Keratinocyte (primary cell): ENCODE measurements at places on chromosomes 16 and 17. TPM values are rescaled to one million over a fixed set of nuclear protein-coding genes. Genes with fewer than 3 reads are reported as not detected.
A peak's percentile ranks its signal among the peaks of the same experiment; 100 is the strongest.

Gene MT4
- 0.77 to 2.1 TPM in 2 of 3 replicates, not detected in the other for polyA plus RNA-seq

Gene TOX3
- 0.01 TPM in 1 of 3 replicates, not detected in the others for polyA plus RNA-seq

Gene NUPR1
- 23.0 to 156 TPM (median 126 TPM) in 3 replicates for polyA plus RNA-seq

Gene AMFR
- 36.9 to 62.1 TPM (median 38.3 TPM) in 3 replicates for polyA plus RNA-seq

Gene CDH8
- polyA plus RNA-seq = 0.14 to 0.37 TPM (median 0.18 TPM) in 3 replicates

Gene FOXC2
- 0.02 TPM in 1 of 3 replicates, not detected in the others for polyA plus RNA-seq

Gene FBXO39
- 1.9 to 3.3 TPM (median 2.5 TPM) in 3 replicates for polyA plus RNA-seq

GRCh38 chr17:81250286-81251093 is 11.4 kb downstream of the NDUFAF8 start:
- peaks cover 16% of the 10 kb centered on the region for H3K36me3 ChIP-seq
- no peak for DNase-seq
- H3K4me3 ChIP-seq = no peak overlapping the region
- H3K27ac ChIP-seq = no peak overlapping the region
- H3K4me1 ChIP-seq = peaks cover 8% of the 10 kb centered on the region

DNA sequence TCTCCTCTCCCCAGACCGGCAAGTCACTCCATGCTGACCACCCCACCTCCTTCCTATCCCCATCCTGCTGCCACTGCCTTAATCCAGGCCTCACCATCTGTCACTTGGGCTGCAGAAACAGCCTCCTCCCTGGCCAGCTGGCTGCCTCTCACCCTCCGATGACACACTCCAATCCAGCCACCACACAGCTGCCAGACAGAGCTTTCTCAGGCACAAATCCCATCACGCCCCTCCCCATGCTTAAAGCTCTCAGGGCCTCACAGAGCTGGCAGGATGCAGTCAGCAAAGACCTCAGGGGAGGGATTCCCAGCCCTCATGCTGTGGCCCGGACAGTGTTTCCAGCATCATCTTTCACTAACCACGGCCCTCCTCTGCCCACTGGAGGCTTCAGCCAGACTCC is 13.7 kb downstream of the CAMKK1 start:
- DNase-seq = no peak
- H3K27ac ChIP-seq = no peak overlapping the region
- H3K4me1 ChIP-seq = no peaks in the 10 kb centered on the region
- H3K36me3 ChIP-seq = no peaks in the 10 kb centered on the region

DNA sequence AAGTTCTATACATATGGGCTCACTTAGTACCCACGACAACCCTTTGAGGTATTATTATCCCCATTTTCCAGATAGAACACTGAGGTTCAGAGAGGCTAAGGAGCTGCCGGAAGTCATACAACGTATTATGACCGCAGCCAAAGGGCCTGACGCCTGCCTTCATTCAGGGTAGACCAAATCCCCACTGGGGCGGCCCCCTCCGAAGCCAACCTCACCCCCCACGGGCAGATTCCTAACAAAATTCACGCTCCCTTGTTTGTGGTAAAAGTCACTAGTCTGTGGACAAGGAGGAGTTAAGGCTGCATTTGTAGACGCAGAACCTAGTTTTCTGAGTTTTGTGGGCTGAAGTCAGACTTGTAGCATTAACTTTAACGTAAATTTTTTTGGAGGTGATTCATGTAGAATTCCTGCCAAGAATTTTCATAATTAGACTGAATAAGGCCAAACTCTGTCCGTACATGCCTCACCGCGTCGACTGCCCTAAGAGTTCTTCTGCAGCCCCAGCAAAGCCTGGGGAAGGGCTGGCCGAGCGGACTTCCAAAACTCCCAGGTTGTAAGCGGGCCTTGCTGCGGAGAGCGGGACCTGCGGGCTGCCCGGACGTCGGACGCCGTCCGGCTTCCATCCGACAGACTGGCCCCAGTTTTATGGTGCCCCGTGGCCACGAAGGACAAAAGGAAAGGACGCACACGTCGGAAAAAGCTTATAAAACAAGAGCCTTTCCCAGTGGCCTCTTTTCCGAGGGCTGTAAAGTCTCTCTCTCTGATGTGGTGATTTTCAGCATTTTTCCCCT is 75.7 kb downstream of the NXN start:
- peak overlapping the region; percentile 75 for H3K27ac ChIP-seq
- H3K36me3 ChIP-seq = no peaks in the 10 kb centered on the region
- peak; percentile 84 for DNase-seq
- H3K27me3 ChIP-seq = no peaks in the 10 kb centered on the region
- H3K4me3 ChIP-seq = peak overlapping the region; percentile 6

DNA sequence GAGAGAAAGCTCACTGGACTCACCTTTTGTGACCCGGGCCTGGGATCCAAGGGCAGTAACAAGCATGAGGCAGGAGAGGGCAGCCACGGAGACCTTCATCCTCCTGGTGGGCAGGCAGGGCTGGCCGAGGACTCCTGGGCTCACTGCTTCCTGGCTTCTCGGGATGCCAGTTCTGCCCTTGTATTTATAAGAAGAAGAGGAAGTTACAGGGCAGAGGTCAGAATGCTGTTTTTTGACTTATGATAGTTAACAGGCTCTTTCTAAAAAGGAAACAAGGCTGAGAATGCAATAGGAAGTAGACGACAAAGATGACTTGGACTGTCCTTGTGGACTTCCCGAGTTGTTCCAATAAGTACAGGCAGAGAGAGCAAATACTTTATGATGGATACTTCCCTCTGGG is at the start of gene CCL23:
Gene CCL23, minus strand, starts transcription at position 174 of the 400 bp plus-strand sequence. Its CDS starts 75 bp downstream, at position 99.
- DNase-seq = no peak
- no peaks in the 10 kb centered on the region for H3K36me3 ChIP-seq
- no peaks in the 10 kb centered on the region for H3K27me3 ChIP-seq
- no peak within 1 kb of the TSS for H3K4me3 ChIP-seq
- no peaks in the 10 kb centered on the region for H3K4me1 ChIP-seq

DNA sequence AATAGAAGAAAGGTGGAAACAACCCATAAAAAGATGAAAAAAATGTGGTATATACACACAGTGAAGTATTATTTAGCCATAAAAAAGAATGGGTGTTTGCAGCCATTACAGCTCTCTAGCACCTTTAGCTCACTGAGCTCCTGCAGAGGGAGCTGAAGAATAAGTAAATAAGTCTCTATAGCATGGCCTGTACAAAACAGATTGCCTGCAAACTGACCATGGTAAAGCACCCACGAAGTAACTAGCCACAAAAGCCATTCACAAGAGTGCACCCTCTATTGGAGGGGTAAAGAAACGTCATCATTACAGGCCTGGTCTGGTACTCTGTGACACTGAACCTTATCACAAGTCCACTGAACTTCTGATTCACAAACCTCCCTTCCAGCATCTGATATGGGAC is 76.3 kb downstream of the USP32 start:
- no peak overlapping the region for H3K27ac ChIP-seq
- no peaks in the 10 kb centered on the region for H3K36me3 ChIP-seq
- no peaks in the 10 kb centered on the region for H3K4me1 ChIP-seq
- no peaks in the 10 kb centered on the region for H3K27me3 ChIP-seq

GRCh38 chr17:56316604-56317003 is 163.3 kb downstream of the ANKFN1 start:
- DNase-seq = no peak
- H3K4me3 ChIP-seq = no peak overlapping the region
- no peaks in the 10 kb centered on the region for H3K4me1 ChIP-seq
- H3K27ac ChIP-seq = no peak overlapping the region

DNA sequence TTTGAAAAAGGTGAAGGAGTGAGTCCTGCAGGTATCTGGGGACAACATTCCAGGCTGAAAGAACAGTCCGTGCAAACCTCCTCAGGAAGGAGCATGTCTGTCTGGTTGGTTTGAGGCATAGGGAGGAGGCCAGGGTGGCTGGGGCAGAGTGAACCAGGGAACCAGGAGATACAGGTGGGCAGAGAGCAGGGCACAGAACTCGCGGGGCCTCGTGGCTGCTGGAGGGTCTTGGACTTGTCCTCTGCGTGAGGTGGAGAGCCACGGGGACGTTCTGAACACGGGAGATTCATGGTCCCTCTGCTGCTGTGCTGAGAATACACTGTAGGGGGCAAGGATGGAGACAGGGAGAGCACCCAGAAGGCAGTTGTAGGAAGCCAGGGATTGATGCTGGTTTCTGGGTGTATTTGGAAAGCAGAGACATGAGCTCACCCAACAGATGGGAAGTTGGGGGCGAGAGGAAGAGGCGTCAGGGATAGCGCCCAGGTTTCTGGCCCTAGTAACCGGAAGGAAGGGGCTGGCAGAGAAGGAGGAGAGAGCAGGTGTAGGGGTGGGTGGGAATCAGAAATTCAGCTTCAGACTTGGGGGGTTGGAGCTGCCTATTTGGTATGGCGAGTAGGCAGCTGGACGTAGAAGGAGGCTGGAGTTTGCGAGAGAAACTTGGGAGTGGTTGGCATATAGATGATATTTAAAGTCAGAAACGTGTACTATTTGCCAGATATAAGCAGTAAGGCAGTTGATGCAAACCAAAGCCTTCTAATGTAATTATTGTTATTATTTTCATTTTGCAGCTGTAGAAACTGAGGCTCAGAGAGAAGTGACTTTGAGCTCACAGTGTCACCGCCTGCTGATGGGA is at the start of gene CCL17:
Gene CCL17, plus strand, starts transcription at position 803 of the 853 bp plus-strand sequence. CDS start 9,166 bp downstream, outside the sequence.
- no peaks in the 10 kb centered on the region for H3K36me3 ChIP-seq
- DNase-seq = no peak
- peaks cover 14% of the 10 kb centered on the region for H3K27me3 ChIP-seq
- H3K27ac ChIP-seq = no peak within 1 kb of the TSS
- H3K4me3 ChIP-seq = no peak within 1 kb of the TSS

DNA sequence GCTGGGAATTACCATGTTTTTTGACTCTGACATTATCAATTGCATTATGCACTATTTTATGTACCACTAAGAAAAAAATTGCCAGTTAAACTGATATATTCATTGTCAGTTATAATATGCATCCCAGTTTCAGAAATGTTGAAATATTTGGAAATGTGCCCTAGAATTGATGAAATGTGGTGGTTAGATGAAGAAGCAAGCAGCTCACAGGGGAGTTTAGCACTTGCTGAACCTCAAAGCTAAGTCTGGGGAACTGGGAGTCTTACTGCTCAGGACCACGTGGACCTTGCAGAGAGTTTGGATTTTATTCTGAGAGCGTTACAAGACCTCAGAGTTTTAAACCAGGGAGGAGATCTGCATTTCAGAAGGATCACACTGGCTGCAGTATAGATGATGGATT is 67.9 kb downstream of the TNRC6C start:
- no peaks in the 10 kb centered on the region for H3K4me1 ChIP-seq
- no peaks in the 10 kb centered on the region for H3K36me3 ChIP-seq
- no peak for DNase-seq
- H3K27ac ChIP-seq = no peak overlapping the region
- no peak overlapping the region for H3K4me3 ChIP-seq

GRCh38 chr16:2155977-2156848 is 631 bp downstream of the TRAF7 start:
- H3K4me3 ChIP-seq = peak overlapping the region; percentile 94
- peaks cover 57% of the 10 kb centered on the region for H3K4me1 ChIP-seq
- no peak for DNase-seq
- H3K27me3 ChIP-seq = no peaks in the 10 kb centered on the region
- peaks cover 30% of the 10 kb centered on the region for H3K36me3 ChIP-seq
- peak overlapping the region; percentile 70 for H3K27ac ChIP-seq

- no peak overlapping the region for H3K4me3 ChIP-seq
- H3K36me3 ChIP-seq = no peaks in the 10 kb centered on the region
- DNase-seq = no peak
- no peak overlapping the region for H3K27ac ChIP-seq
Measured at GRCh38 chr17:33838281-33838680, 416.8 kb upstream of the CCL2 start.

GRCh38 chr16:11298143-11298900 is 17.2 kb upstream of the PRM1 start:
- peaks cover 14% of the 10 kb centered on the region for H3K4me1 ChIP-seq
- H3K27me3 ChIP-seq = no peaks in the 10 kb centered on the region

DNA sequence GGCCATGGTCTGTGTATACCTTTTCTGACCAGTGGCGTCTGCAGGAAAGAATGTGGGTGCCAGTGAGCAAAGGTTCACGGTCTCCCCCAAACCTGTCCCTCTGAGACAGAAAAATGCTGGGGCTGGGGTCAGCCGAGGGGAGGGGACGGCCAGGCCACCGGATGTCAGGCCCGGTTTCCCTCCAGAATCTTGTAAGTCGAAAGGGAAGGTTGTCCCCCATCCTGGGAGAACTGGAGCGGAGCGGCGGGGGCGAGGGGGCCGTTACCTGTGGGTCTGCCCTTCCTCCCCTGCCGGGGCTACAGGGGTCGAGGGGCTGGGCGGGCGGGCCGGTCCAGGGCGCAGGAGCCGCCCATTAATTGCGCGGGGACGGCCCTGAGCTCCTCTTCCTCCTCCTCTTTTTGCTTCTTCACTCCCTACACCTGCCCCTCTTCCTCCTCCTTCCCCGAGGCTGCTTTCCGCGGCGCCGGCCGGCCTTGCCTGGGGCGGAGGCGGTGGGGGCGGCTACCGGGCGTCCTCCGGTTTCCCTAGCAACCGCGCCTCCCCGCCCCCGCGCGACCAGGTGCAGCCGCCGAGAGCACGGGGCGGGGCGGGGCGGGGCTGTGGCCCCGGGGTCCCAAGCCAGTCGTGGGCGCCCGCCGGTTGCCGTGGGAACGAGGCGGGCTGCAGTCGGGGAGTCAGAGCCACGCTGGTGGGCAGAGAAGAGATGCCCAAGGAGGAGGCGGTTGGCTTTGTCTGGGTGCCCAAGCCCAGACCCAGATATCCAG is at the start of gene MARCHF10:
Gene MARCHF10, minus strand, starts transcription at position 503 of the 764 bp plus-strand sequence. CDS start 6,579 bp downstream, outside the sequence.
- no peaks in the 10 kb centered on the region for H3K4me1 ChIP-seq
- H3K27ac ChIP-seq = no peak within 1 kb of the TSS
- H3K27me3 ChIP-seq = no peaks in the 10 kb centered on the region
- no peak within 1 kb of the TSS for H3K4me3 ChIP-seq

GRCh38 chr16:85164838-85165516 is 52.7 kb upstream of the CIBAR2 start:
- no peak overlapping the region for H3K4me3 ChIP-seq
- peaks cover 29% of the 10 kb centered on the region for H3K4me1 ChIP-seq
- DNase-seq = no peak
- no peak overlapping the region for H3K27ac ChIP-seq
- H3K27me3 ChIP-seq = no peaks in the 10 kb centered on the region
- H3K36me3 ChIP-seq = no peaks in the 10 kb centered on the region

GRCh38 chr17:9833922-9834321 is 8.2 kb downstream of the GLP2R start:
- H3K4me3 ChIP-seq = no peak overlapping the region
- no peak for DNase-seq
- H3K36me3 ChIP-seq = no peaks in the 10 kb centered on the region
- H3K27ac ChIP-seq = no peak overlapping the region
- no peaks in the 10 kb centered on the region for H3K4me1 ChIP-seq

GRCh38 chr16:79092846-79093245 is 507.7 kb downstream of the MAF start:
- H3K4me3 ChIP-seq = no peak overlapping the region
- H3K36me3 ChIP-seq = no peaks in the 10 kb centered on the region
- H3K27me3 ChIP-seq = no peaks in the 10 kb centered on the region
- no peak for DNase-seq
- no peak overlapping the region for H3K27ac ChIP-seq

GRCh38 chr16:54465063-54465462 is 178.5 kb upstream of the IRX3 start:
- no peak overlapping the region for H3K27ac ChIP-seq
- H3K27me3 ChIP-seq = no peaks in the 10 kb centered on the region
- no peaks in the 10 kb centered on the region for H3K36me3 ChIP-seq
- H3K4me3 ChIP-seq = no peak overlapping the region
- DNase-seq = no peak
- no peaks in the 10 kb centered on the region for H3K4me1 ChIP-seq

GRCh38 chr17:45675012-45675411 is 109.1 kb upstream of the CRHR1 start:
- no peaks in the 10 kb centered on the region for H3K36me3 ChIP-seq
- H3K27ac ChIP-seq = no peak overlapping the region
- H3K27me3 ChIP-seq = peaks cover 4% of the 10 kb centered on the region
- H3K4me1 ChIP-seq = no peaks in the 10 kb centered on the region
- H3K4me3 ChIP-seq = no peak overlapping the region

- DNase-seq = no peak
- H3K4me3 ChIP-seq = no peak overlapping the region
- peaks cover 40% of the 10 kb centered on the region for H3K27me3 ChIP-seq
- no peaks in the 10 kb centered on the region for H3K36me3 ChIP-seq
- H3K27ac ChIP-seq = no peak overlapping the region
Measured at GRCh38 chr17:76543482-76543825, 3.6 kb downstream of the PRCD start.
